ENCODE measurements at places on chromosomes 4 and X.

DNA sequence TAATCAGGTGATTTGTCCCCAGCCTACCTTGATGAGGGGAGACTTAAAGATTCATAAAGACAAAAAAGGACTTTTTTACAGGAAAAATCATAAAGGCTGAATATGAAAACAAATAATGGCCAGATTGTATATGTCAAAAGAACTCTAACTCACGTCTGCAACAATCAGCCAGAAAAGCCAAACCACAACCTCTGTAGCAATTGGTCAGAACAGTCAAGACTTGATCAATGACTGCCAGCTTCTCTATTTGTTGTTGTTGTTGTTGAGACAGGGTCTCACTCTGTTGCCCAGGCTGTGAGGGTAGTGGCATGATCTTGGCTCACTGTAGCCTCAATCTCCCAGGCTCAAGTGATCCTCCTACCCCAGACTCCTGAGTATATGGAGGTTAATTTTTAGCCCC is 35.9 kb upstream of the PPA2 start:
- no peaks in the 10 kb centered on the region for H3K36me3 ChIP-seq
- no peak overlapping the region for H3K4me3 ChIP-seq
- H3K27me3 ChIP-seq, result no peaks in the 10 kb centered on the region
- H3K27ac ChIP-seq, result no peak overlapping the region
- no peak for DNase-seq

DNA sequence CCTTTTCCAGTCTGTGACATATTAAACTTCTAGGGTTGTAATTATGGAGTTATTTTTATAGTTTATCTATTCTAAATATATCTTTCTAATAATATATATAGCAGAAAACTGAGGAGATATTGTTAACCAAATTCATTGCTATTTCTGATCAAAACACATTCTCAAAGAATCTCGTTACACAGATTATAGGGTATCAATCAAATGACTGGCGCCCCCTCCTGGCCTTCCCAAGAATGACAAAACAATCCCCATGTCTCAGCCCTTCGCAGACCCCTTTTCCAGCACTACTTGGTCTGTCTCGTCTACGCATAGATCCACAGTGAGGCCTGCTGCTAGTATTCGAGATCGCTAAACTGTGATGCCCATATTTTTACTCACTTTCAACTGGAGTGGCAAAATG is 209.3 kb downstream of the GPC3 start:
- no peak overlapping the region for H3K4me3 ChIP-seq
- no peaks in the 10 kb centered on the region for H3K4me1 ChIP-seq
- no peaks in the 10 kb centered on the region for H3K27me3 ChIP-seq
- no peaks in the 10 kb centered on the region for H3K36me3 ChIP-seq

DNA sequence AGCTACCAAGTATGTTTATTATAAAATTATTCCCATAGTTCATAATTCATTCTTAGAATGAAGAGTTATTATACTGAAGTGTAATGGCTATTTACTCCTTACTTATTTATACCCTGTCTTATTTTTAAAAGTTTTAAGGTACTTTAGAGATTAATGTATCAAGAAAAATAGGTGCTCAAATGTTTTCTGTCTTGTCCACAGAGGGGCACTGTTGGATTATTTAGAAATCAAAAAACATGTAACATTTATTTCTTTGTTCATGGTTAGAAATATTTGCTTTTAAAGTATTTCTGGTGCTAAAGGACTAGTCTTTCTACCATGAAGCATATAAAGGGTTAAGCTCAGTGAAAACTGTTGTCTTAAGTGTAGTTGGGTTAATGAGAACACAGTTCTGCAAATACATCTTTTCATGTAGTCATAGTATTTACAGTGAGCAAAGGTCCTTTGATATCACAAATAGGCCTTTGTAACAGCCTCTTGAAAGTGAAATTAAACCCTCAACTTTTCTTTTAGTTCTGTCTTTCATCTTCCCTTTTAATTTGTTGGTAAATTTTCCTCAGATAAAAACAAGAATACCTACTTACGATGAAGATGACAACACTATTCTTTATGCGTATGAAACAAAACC is 7.7 kb downstream of the SCML1 start:
- no peaks in the 10 kb centered on the region for H3K36me3 ChIP-seq
- H3K4me1 ChIP-seq, result no peaks in the 10 kb centered on the region
- no peak overlapping the region for H3K27ac ChIP-seq
- H3K4me3 ChIP-seq, result no peak overlapping the region

GRCh38 chr4:7960790-7961655 is 21.4 kb upstream of the AFAP1 start:
- H3K4me1 ChIP-seq, result peaks cover 38% of the 10 kb centered on the region
- H3K4me3 ChIP-seq, result no peak overlapping the region
- peak overlapping the region; percentile 73 for H3K27ac ChIP-seq

GRCh38 chr4:11470438-11471045 is 41.8 kb upstream of the HS3ST1 start:
- no peaks in the 10 kb centered on the region for H3K36me3 ChIP-seq
- H3K27me3 ChIP-seq, result no peaks in the 10 kb centered on the region
- no peak for DNase-seq
- H3K4me1 ChIP-seq, result peaks cover 26% of the 10 kb centered on the region

- H3K27ac ChIP-seq, result no peak overlapping the region
- no peak for DNase-seq
These were observed 86.8 kb downstream of the FRMPD4 start for GRCh38 chrX:12225107-12225506.

GRCh38 chr4:62816566-62816965 is 1592.7 kb downstream of the TECRL start:
- no peak overlapping the region for H3K4me3 ChIP-seq
- no peaks in the 10 kb centered on the region for H3K36me3 ChIP-seq
- DNase-seq, result no peak
- H3K27ac ChIP-seq, result no peak overlapping the region
- no peaks in the 10 kb centered on the region for H3K4me1 ChIP-seq
- peaks cover 3% of the 10 kb centered on the region for H3K27me3 ChIP-seq

DNA sequence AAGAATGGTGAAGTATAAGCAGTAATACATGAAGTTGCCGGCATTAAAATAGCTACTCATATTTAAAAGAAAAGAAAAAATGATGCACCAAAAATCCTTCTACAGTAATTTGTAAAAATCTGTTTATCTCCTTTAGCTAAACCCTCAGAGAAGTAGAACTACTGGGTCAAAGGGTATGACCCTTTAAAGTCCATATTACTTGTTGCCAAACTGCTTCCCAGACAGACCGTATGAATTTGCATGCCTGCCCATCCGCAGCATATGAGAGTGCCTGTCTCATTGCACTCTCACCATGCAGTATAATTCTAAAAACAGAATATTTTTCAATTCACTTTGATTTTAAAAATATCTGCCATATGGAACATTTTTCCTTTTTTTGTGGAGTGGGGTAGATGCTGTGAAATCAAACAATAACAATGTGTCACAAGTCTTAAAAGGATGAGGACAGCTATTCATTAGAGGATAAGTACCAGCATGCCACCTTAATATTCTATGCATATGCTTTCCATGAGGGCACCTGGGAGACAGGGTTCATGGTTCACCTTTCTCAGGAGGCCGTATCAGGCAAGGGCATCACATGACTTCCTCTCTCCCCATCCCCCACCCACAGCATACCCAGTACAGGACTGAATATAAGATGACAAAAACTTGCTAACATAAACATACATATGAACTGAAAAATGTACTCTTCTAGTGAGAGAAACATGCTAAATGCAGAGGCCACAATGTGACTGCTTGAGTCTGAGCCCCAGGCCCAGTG is 17.8 kb downstream of the ZDHHC9 start:
- H3K36me3 ChIP-seq, result no peaks in the 10 kb centered on the region
- H3K27me3 ChIP-seq, result no peaks in the 10 kb centered on the region
- no peak overlapping the region for H3K4me3 ChIP-seq
- no peaks in the 10 kb centered on the region for H3K4me1 ChIP-seq

GRCh38 chr4:91113130-91113706 is 986.0 kb downstream of the CCSER1 start:
- H3K4me3 ChIP-seq, result no peak overlapping the region
- no peaks in the 10 kb centered on the region for H3K4me1 ChIP-seq
- H3K36me3 ChIP-seq, result no peaks in the 10 kb centered on the region
- no peak for DNase-seq
- no peak overlapping the region for H3K27ac ChIP-seq
- no peaks in the 10 kb centered on the region for H3K27me3 ChIP-seq

DNA sequence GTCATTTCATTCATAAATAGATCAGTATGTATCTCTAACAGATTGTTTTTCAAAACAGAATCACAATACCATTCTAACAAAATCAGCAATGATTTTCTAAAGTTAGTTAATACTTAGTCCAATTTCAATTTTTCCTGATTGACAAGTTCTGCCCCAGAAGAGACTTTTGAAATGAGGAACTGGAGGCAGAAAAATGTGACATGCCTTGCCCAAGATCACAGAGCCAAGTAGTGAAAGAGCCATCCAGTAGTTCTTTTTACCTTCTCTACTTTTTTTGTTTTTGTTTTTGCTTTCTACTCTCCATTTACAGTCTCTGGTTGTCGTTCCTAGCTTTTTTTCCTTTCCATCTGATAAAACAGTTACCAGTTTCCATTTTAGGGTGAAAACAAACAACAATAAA is 129.3 kb upstream of the TMEM164 start:
- H3K4me3 ChIP-seq, result no peak overlapping the region
- DNase-seq, result no peak
- H3K27ac ChIP-seq, result peak overlapping the region; percentile 37

DNA sequence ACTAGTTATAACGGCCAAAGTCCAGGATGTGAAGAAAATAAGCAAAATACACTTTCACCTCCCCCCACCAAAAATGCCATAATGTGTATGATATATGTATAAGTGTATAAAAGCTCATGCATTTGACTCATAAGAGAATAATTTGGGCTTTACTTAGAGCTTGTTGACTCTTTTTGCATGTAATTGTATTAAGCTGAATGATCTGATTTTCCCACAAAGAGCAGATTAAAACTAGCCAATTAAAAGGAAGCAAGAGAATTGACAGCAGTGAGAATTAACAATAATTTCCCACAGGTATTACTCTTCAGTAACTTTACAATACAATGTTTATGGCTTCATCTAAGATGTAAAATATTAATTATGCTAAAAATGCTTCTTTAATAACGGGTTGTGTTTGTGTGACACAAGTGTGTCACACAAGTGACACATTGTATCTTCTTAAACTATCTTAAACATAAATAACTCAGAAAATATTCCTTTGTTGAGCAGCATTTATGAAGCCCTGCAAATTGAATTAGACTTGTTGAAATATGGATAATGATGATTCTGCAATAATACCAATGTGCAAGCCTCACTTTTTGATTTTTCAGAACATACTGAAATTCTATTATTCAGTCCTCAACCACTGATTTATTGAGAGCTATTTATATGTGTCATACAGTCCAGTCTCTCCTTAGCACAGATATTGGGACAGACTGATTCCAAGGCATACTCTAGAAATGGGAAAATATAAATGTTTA is 134.5 kb downstream of the SLIT2 start:
- H3K4me3 ChIP-seq, result no peak overlapping the region
- H3K36me3 ChIP-seq, result no peaks in the 10 kb centered on the region
- H3K27ac ChIP-seq, result no peak overlapping the region
- DNase-seq, result no peak
- peaks cover 2% of the 10 kb centered on the region for H3K4me1 ChIP-seq
- no peaks in the 10 kb centered on the region for H3K27me3 ChIP-seq

DNA sequence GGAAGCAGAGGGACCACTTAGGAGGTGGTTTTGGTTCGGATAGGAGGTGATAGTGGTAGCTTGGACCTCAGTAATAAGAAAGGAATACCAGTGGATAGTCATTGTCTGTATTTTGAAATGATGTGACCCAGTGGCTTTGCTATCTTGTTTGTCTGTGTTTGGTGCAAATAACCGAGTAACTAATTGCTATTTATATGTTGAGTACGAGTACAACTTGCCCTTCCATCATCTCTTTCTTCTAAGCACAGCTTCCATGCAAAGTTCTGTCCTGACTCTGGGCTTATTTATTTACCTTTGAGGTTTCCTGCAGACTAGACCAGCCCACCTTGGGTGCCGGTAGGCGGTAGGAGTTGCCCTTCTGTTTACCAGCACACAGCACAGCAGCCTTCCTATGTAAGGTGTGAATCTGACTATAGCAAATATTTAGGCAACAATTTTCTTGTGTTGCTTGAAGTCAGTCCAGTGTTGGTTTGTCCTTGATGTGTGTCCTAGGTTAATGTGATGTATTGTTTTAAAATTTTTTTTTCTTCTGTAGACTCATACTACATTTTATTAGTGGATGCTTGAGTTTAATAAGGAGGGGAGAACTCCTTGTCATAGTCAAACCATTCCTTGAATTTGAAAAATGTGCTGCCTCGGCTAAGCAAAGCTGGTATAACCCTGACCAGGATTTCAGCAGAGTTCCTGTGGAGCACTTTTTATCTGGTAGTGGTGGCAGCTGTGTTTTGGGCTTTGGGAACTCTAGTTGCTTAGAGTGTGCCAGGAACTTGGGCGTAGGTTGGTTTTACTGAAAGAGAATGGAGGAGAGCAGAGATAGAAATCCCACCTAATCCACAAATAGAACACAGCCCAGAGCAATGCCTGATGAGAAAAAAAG is 21.9 kb downstream of the PTTG2 start:
- no peaks in the 10 kb centered on the region for H3K36me3 ChIP-seq
- no peaks in the 10 kb centered on the region for H3K27me3 ChIP-seq
- H3K4me1 ChIP-seq, result peaks cover 29% of the 10 kb centered on the region
- H3K27ac ChIP-seq, result no peak overlapping the region

- H3K27me3 ChIP-seq, result no peaks in the 10 kb centered on the region
- peaks cover 5% of the 10 kb centered on the region for H3K4me1 ChIP-seq
- no peak for DNase-seq
- no peak overlapping the region for H3K4me3 ChIP-seq
- no peaks in the 10 kb centered on the region for H3K36me3 ChIP-seq
These were observed 448.4 kb downstream of the RAPGEF2 start for GRCh38 chr4:159551281-159551680.

DNA sequence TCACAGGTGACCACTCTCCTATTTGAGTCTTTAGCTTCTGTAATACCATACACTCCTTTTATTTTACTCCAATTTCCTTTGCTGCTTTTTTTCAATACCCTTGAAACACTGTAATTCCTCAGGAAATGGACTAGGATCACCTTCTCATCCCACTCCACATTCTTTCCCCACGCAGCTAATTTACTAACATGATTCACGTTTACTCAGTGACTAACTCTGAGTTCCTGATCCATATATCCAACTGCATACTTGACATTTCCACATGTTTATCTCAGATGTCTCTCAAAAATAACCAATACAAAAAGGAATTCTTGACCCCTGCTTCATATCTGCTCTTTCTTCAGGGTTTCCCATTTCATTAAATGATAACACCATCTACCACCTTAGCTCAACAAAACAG is 19.9 kb downstream of the RPS6KA6 start:
- no peak overlapping the region for H3K4me3 ChIP-seq
- no peak overlapping the region for H3K27ac ChIP-seq
- H3K27me3 ChIP-seq, result no peaks in the 10 kb centered on the region
- DNase-seq, result no peak

GRCh38 chr4:6415031-6415705 is 57.2 kb downstream of the PPP2R2C start:
- no peak overlapping the region for H3K27ac ChIP-seq
- no peak overlapping the region for H3K4me3 ChIP-seq
- DNase-seq, result no peak
- H3K4me1 ChIP-seq, result no peaks in the 10 kb centered on the region
- H3K27me3 ChIP-seq, result no peaks in the 10 kb centered on the region
- H3K36me3 ChIP-seq, result no peaks in the 10 kb centered on the region

GRCh38 chr4:82691431-82691830 is 107.2 kb downstream of the SCD5 start:
- no peak for DNase-seq
- peaks cover 11% of the 10 kb centered on the region for H3K36me3 ChIP-seq
- H3K4me3 ChIP-seq, result no peak overlapping the region
- peaks cover 9% of the 10 kb centered on the region for H3K4me1 ChIP-seq

- H3K27ac ChIP-seq, result peak overlapping the region; percentile 43
- peak; percentile 52 for DNase-seq
- peaks cover 17% of the 10 kb centered on the region for H3K4me1 ChIP-seq
- H3K4me3 ChIP-seq, result no peak overlapping the region
These were observed 59.5 kb upstream of the KDR start for GRCh38 chr4:55184600-55185523.

Data from keratinocyte (primary cell).